ENCODE measurements at places on chromosomes 13 and 19. TPM values are rescaled to one million over a fixed set of nuclear protein-coding genes. Genes with fewer than 3 reads are reported as not detected.

Gene RFXAP
- 0.71 TPM for total RNA-seq

Gene SKA3
- not detected for total RNA-seq

Gene FOSB
- total RNA-seq = 1.6 TPM

Gene KCNJ14
- 1.3 TPM for total RNA-seq

Gene DMPK
- 93.0 TPM for total RNA-seq

Gene ZNF560
- 0.20 TPM for total RNA-seq

Gene KLK2
- not detected for total RNA-seq

Gene ATP7B
- 3.3 TPM for total RNA-seq

Gene ETHE1
- total RNA-seq = 30.8 TPM

Gene HPN
- 17.6 TPM for total RNA-seq

Gene KCNRG
- total RNA-seq = not detected

Gene OLFM2
- not detected for total RNA-seq

Gene ADGRE1
- total RNA-seq = not detected

Gene PGLYRP1
- not detected for total RNA-seq

Gene IGFL4
- not detected for total RNA-seq

Gene KLK6
- total RNA-seq = not detected

Gene IRGC
- not detected for total RNA-seq

Gene BST2
- 28.2 TPM for total RNA-seq

Data from gastrocnemius medialis (tissue), 4 donors.